ENCODE measurements at places on chromosomes 13 and 19. TPM values are rescaled to one million over a fixed set of nuclear protein-coding genes. Genes with fewer than 3 reads are reported as not detected.

The CEACAM16 gene
- total RNA-seq = not detected

The ZNF606 gene
- total RNA-seq = 14.1 TPM

The MBD3L3 gene
- total RNA-seq = not detected

The MBD3L2B gene
- total RNA-seq = not detected

The SPACA4 gene
- not detected for total RNA-seq

The ZNF473 gene
- 3.6 TPM for total RNA-seq

The HRC gene
- 868 TPM for total RNA-seq

The SOHLH2 gene
- not detected for total RNA-seq

The PEAK3 gene
- 0.87 TPM for total RNA-seq

The CYP4F12 gene
- 3.4 TPM for total RNA-seq

The LILRB3 gene
- total RNA-seq = 4.3 TPM

The BORCS8 gene
- total RNA-seq = 16.4 TPM

- peak; percentile 89 for DNase-seq
Observed at GRCh38 chr19:49362048-49362928, at the start of gene TEAD2. TEAD2 (minus strand) TSS chr19:49362416; CDS start chr19:49360075, 2,341 bp downstream.

- DNase-seq = no peak
Observed at GRCh38 chr19:47028195-47028601, 8.6 kb downstream of the NPAS1 start.

DNA sequence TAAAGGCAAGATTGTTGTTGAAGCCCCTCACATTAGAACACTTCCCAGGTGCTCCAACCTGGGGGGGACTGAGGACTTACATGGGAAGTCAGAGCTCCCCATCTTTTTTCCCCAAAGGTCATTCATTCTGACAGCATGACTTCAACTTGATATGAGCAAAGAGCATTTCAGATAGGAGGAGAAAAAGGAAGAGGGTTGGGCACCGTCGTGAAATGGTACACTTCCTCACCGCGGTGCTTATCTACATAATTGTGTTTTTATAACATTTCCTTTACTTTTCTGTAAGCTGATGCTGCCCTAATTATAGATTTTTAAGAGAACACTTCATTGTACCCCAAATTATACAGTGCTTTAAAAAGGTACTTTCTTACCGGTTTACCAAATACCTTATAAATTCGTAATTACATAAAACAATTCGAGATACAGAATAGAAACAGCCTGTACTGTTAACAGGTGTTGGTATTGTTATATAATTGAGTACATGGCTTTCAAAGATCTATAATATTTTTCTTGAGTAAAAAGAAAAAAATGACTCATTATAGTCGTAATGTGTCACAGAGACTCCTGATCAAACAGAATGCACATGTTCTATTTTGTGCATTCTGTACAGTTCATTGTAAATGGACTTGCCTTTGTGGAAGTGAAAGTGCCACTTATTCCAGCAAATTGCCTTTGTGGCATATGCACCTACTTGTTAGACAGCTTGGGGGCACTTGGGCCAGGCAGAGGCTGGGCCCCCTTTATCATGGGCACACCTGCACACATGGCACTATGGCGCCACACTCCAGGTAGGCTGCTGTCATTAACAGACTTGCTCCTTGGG lies 81.8 kb downstream of the GGACT start:
- no peak for DNase-seq

- DNase-seq = no peak
Observed at GRCh38 chr13:59543418-59543817, 620.3 kb downstream of the DIAPH3 start.

- DNase-seq = no peak
Observed at GRCh38 chr13:109971006-109971405, 184.6 kb upstream of the IRS2 start.

DNA sequence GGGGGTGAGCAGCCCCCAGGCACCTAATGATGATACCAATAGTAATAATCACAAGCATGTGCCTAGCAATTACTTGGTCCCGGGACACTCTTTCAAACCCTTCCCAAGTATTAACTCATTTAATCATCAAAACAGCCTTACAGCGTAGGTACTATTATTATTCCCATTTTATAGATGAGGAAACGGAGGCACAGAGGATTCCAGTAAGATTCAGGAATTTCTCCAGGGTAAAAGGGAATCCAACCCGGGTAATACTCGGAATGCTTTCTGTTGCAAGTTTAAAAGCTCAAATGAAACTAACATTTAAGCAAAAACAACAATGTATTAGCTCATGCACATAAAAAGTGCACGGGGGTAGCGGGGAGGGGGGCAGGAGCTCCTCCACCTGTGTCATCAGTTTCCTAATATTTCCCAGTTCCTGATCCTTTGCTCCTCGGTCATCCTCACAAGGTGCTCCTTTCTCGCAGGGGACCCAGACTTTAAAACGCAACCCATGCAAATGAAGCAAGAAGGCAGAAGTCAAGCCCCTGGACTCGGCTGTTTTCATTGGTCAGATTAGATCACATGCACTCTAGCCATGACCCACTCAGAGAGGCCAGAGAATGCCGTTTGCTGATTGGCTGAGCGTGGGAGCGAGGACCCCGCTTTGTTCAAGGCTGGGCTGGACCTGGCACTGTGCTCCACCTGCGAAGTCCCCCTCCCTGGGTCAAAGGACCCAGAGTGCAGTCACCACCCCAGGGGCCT lies 38.3 kb upstream of the C19orf12 start:
- no peak for DNase-seq

DNA sequence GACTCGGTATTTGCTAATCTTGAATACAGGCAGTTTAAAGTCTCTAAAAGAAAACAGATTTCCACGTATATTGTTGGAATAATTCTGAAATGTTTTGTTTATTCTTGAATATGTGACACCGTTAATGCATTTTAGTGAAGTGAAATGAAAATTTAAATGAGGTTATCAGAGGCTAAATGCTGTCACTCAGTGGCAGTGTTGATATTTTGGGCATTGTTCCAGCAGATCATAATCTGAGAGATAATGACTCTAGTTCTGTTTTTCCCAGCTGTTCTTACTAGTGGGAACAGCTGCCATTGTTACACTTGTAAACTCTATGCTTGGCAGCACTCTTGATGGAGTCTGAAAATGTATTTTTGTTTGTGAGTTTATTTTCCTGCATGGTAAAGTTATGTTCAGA lies 365.6 kb upstream of the SLC10A2 start:
- DNase-seq = no peak

GRCh38 chr19:42412661-42413076 lies 14.5 kb downstream of the LIPE start:
- DNase-seq = peak; percentile 65

- DNase-seq = no peak
Observed at GRCh38 chr19:6161271-6161850, 25.9 kb downstream of the ACSBG2 start.

- DNase-seq = no peak
Observed at GRCh38 chr19:49415102-49415809, 8.0 kb downstream of the PTH2 start.

GRCh38 chr13:27481766-27482165 lies 31.4 kb upstream of the MTIF3 start:
- peak; percentile 54 for DNase-seq

DNA sequence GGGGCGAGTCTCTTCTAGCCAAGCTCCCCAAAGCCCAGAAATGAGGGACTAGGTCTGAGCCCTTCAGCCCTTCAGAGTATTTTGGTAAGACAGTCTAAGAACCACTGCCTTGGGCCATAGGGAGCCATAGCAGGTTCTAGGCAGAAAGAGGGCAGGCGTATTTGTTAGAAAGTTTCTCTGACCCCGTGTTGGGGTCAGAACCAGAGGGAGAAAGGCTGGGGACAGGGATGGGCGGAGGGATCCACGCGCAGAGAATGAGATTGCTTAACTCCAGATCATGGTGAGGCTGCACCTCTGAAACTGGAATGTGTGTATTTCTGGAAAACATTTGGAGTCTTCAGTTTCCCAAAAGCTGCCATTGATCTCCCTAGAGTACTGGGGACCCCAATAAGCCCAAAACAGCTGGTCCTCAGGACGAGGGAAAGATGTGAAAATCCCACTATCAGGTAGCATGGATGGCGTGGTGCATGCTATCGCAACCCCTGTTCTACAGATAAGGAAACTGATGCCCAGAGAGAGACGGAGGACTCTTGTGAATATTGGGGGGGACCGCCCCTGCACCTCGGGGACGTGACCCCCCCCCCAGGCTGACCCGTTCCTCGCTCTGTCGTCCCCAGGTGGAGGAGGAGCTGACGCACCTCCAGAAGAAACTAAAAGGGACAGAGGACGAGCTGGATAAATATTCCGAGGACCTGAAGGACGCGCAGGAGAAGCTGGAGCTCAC lies 703 bp upstream of the TPM4 start:
- DNase-seq = no peak

GRCh38 chr19:51637362-51637978 lies 7.3 kb upstream of the SIGLEC5 start:
- DNase-seq = no peak

GRCh38 chr13:49124693-49125304 lies 95.3 kb upstream of the MLNR start:
- no peak for DNase-seq

DNA sequence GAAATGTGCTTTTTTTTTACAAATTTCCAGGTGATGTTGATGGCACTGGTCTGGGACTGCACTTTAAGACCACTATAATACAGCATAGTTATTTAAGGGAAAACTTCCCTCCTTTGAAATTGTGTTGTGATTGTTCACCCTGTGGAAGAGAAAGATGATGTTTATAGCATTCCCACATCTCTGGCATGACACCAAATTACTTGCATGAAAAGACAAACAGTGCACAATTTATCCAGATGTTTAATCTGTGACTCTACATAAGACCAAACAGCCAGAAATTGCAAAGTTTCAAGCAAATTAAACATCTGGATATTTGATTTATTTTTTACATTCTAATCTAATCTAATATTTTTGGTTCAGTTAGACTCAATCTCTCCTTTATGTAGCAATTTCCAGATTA lies 51.6 kb downstream of the UFM1 start:
- no peak for DNase-seq

DNA sequence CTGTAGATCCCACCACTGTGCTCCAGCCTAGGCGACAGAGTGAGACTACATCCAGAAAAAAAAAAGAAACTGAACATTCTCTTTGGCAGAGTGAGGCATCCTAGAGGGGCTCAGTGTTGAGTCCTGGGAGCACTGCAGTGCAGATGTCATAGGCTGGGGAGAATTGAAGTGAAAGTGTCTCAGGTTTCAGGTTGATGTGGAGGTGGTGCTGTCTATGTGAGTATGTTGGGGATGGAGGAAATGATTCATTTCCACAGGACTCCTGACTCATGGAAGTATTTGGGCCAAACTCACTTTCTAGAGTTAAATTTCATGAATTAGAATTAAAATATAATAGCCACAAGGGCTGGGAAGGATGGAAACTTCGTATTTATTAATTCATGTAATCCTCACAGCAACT lies 134.4 kb upstream of the TSC22D1 start:
- DNase-seq = no peak

GRCh38 chr19:45643024-45643926 lies 4.1 kb upstream of the EML2 start:
- DNase-seq = peak; percentile 93

- DNase-seq = no peak
Observed at GRCh38 chr19:39558624-39559117, 18.7 kb upstream of the EID2 start.

DNA sequence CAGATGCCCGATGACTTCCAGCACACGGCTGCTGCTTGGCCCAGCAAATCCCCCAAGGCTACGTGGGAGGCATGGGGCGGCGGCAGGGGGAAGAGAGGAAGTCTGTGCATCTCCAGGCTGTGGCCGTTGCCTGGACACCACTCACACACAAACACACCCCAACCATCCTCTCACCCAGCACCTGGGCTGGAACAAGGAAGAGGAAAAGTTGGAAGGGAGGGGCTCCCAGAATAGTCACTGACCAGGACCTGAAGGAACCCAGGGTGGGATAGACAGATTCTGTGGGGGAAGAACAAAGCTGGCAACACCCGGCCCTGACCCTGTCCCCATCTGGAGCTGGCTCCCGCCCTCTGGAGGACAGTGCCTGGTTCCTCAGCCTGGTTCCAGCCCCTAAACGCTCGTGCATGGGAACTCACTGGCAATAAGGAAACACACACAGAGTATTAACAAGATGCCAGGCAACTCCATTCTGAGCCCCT lies 11.2 kb downstream of the PPP6R1 start:
- peak; percentile 63 for DNase-seq

DNA sequence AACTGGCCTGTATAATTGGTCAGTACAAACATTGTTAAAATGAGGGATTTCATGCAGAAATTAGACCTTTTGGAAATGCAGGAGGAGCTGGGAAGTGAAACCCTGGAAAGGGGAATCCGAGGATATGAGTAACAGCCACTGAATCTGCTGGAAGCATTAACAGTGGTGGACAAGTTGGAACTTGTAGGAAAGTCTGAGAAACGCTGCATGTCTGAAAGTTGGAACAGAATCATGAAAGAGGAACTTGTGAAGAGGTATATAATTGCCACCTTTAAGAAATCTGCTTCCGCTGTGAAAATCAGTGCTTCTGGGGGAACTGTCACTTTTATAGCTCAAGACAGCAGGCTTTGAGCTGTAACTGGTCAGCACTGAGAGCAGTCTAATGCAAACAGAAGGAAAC lies 716.5 kb upstream of the PRR20A start:
- DNase-seq = no peak

GRCh38 chr13:79360095-79360494 lies 46.0 kb downstream of the RBM26 start:
- no peak for DNase-seq
